ENCODE measurements at places on chromosomes 3 and 15. TPM values are rescaled to one million over a fixed set of nuclear protein-coding genes. Genes with fewer than 3 reads are reported as not detected.

DNA sequence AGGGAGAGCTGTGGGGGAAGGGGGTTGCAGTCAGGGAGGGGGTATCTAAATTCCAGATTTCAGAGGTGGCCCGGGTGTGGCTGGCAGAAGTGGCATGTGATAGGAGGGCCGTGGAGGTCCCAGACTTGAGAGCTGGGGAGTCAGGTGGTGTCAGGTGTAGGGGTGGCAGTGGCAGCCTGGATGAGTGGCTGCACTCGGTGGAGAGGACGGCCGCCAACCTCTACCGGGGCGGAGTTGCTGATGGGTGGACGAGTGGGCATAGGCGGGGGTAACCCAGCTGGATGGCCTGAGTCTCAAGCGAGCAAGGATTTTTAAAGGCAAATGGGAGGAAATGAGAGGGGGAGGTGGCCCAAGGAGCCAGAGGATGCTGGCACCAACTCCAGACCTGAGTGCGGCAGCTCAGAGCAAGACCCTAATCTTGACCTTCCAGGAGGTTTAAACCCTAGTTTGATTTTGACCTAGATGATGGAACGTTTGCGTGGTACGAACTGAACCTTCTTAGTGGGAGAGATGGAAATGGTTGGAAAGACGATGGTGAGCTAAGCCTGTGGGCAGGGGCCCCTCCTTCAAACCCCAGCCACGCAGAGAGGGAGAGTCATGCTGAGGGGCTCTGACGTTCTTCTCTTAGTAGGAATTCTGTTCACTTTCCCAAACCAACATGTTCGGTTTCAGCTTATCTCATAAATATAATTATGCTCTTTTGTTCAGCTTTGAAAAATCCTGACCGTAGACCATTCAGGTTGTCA lies 8.0 kb downstream of the TRAK1 start:
- DNase-seq, result peak; percentile 33

DNA sequence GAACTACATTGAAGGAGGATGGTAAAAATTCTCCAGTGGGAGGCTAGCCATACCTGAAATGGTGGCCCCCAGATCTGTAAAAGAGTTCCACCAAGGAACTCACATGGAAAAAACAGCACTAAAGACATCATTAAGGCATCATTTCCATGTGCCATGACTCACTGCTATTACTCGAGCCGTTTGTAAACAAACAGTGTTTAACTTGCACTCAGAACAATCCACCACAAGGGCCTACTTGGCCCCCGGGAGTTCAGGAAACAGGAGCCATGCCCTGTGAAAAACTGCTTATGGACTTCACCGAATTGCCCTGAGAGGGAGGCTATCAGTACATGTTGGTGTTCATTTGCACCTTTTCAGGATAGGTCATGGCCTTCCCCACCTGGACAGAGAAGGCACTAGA lies 18.2 kb downstream of the CCR4 start:
- DNase-seq, result no peak

DNA sequence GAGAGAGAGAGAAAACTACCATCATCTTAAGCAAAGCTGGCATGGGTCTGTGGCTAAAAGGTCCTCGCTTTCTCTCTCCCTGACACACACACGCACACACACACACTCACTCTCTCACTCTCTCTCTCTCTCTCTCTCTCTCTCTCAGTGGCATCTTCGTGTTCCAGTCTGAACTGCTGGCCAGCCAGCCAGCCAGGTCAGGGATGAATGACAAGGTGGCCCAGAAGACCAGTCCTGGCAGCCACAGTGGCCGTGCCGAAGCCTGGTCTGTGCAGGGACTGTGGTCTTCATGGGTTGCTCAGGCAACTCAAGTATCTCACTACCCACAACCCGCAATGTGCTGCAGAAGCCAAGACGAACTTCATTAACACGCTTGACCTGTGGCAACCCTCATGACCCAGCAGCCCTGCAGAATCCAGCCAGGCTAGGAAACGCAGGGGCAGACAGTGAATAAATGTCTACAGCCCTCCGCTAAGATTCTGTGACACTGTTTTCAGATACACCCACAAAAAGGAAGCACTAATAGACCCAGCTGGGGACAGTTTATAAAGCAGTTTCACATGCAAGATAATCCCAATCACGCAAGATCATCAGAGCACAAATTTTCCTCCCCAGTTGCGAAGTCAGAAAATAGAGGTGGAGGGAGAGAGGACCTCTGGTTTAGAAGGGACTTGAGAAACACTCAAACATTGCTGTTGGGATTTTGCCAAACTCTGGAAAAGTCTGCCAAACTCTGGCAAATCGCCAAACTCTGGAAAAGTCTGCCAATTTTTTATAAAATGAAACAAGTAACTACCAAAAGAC lies 66.4 kb downstream of the XXYLT1 start:
- DNase-seq, result no peak

DNA sequence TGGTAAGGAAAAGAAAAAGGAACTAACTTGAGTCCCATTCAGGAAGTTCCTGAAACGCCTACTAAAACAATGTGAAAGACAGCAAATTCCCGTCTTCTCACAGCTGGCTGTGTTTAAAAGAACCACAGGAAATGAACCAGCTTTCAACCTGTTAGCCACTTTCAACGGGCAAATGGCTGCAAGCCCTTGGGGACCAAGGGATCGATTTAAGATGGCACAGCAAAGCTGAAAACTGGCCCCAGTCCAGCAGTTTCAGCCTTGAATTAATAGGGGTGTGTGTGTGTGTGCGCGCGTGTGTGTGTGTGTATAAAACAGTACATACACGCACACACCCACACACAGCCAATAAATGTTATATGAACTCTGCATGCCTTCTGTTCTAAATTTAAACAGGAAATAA lies 168.7 kb upstream of the TMCO5A start:
- DNase-seq, result no peak

GRCh38 chr15:66362776-66363175 lies 6.3 kb upstream of the TIPIN start:
- DNase-seq, result no peak

DNA sequence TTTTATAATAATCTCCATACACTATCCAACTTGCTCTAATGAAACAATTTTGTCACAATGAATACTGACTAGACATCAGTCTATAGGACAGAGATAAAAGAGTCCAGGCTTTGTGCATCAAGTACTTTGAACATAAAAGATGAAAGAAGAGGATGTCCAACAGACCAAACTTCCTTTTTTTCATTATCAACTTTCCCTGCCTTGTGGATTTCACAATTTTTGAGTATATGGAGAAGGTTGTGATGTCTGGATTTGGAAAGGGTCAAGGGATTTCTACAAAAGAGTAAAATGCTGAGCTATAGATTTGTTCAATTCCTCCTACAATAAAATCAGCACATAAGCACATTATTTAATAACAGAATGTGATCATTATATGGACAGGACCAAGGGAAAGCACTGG lies 25.7 kb downstream of the CD47 start:
- no peak for DNase-seq

TTC14 gene
- 64.4 TPM for total RNA-seq

TGM4 gene
- not detected for total RNA-seq

NAALADL2 gene
- 17.5 TPM for total RNA-seq

CHST13 gene
- total RNA-seq, result not detected

CELSR3 gene
- 37.4 TPM for total RNA-seq

All from cerebellum (tissue), 4 donors.